Stimulated activated CD4-positive, alpha-beta T cell treated with anti-CD3 and anti-CD28 coated beads, Interleukin-12 subunit alpha, Interleukin-12 subunit beta, amount 100 ng/mL, for 4 hours (primary cell): ENCODE measurements at places on chromosomes 2 and 18.

DNA sequence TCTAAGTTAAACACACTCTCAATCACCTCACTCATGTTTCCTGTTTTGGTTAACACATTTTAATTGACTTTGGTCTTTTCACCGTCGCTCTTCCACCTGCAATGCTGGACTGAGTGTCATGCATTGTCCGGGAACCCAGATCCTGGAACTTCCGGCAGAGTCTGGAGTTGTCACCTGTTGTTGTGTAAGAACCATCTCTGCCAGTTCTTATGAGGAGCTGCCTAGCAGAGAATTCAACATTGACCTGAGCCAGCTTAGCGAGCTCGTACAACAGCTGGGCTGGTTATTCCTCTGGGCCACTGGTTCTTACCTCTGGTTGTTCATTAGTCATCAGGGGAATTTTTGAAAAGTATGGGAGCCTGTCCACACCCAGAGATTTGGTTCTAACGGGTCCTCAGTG, 75.7 kb downstream of the BCL2L11 start:
- no peak for DNase-seq

GRCh38 chr18:58172031-58172430, 128.0 kb downstream of the NEDD4L start:
- DNase-seq = no peak

- DNase-seq = no peak
These were observed 216.7 kb downstream of the CTNNA2 start for GRCh38 chr2:79729532-79729931.

DNA sequence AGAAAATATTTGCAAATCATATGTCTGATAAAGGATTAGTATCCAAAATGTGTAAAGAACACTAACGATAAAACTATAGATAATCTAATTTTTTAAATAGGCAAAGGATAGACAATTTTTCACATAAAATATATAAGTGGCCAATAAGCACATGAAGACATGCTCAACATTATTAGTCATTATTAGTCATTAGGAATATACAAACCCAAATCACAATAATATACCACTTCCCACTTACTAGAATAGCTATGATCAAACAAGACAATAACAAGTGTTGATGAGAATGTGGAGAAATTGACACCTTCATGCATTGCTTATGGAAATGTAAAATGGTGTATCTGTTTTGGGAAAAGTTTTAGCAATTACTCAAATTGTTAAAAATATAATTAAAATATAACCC, 12.6 kb upstream of the MAP2 start:
- DNase-seq = no peak

DNA sequence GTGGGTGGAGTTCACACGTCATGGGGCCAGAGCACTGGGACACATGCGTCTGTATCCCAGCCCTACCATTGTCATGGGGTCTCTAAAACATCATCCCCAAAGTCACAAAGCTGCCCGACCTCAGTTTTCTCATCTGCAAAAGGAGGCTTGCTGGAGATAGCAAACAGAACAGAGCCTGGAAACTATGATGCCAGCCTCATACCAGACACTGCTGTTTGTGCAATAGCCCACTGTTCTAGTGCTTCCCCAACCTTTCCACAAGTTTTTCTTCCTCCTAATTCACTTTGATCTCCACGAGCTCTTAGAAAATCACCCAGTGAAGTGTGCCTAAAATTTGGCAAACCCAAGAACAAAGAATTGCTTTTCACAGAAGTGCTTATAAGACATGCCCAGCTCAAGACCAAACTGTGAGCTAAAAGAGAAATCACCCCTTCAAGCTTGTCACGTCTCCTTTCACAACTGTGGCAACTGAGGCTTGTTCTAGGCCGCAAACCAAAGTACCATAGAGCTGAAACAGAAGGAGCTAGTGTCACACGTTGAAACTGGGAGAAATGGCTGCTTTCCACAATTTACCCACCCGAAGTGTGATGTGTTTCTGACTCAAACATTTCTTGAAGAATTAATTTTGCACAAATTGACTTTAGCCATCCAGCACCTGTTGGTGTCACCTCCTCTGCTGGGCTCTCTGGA, 162.7 kb upstream of the ID2 start:
- no peak for DNase-seq

- DNase-seq = no peak
These were observed 24.2 kb downstream of the ITGB1BP1 start for GRCh38 chr2:9398881-9399780.

DNA sequence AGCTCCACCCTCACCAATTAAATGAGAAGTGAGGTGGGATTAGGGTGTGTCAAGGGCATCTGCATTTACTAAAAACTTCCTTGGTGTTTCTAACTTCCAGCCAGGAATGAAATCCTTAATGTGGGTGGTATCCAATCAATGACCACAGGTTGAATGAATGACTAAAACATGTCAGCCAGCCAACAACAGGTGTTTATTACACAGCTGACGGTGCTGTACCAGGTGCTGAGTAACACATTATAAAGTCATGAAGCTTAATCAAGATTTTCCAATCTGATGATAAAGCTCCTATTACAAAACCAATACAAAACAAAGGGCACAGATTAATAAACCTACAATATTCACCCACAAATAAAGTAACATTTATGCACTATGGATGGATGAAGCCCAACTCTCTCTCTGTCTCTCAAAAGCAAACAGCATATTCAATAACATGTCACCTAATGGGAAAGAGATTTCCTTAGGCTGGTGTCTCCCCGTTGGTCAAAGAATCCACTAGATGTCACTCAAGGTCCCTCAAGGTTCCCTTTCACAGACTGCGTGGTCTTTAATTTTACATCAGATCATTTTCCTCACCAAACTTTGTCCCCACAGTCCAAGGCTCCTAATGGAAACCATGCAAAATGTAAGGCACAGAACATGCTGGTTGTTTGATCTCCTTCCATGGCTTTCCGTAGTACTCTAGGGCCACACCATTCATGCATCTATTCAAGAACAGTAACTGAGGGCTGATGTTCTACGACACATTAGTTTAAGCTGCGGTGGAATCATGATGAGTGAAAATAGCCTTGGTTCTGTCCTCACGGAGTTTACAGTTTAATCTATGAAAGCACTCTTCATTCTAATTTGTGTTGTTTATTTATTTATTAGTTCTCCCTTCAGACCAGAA, 6.4 kb upstream of the PTPN4 start:
- DNase-seq = no peak

- DNase-seq = peak; percentile 3
These were observed at the start of gene EVA1A for GRCh38 chr2:75560768-75561565. EVA1A (minus strand) TSS chr2:75560939; CDS start chr2:75518140, 42,799 bp downstream.

- no peak for DNase-seq
These were observed 65.3 kb downstream of the C18orf63 start for GRCh38 chr18:74380916-74381315.

DNA sequence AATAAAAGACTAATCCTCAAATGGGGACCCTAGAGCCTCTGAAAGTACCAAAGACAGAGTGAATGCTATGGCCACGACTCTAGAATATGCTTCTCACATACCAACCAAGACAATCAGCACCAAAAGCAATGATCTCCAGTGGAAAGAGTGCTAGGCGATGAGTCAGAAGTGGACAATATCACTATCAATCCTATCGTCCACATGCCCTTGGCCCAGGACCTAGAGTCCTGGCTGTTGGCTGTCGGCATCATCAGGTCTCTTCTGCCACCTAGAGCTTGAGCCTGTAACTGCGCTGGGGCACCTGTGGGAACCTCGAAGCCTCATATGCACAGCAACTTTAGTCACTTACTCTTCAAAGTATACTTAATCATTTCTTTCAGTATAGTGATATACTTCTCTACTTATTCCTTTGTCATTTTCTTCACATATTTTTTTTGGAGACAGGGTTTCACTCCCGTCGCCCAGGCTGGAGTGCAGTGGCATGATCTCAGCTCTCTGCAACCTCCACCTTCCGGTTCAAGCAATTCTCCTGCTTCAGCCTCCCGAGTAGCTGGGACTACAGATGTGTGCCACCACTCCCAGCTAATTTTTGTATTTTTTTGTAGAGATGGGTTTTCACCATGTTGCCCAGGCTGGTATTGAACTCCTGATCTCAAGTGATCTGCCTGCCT, 29.7 kb downstream of the NOL10 start:
- peak; percentile 34 for DNase-seq

DNA sequence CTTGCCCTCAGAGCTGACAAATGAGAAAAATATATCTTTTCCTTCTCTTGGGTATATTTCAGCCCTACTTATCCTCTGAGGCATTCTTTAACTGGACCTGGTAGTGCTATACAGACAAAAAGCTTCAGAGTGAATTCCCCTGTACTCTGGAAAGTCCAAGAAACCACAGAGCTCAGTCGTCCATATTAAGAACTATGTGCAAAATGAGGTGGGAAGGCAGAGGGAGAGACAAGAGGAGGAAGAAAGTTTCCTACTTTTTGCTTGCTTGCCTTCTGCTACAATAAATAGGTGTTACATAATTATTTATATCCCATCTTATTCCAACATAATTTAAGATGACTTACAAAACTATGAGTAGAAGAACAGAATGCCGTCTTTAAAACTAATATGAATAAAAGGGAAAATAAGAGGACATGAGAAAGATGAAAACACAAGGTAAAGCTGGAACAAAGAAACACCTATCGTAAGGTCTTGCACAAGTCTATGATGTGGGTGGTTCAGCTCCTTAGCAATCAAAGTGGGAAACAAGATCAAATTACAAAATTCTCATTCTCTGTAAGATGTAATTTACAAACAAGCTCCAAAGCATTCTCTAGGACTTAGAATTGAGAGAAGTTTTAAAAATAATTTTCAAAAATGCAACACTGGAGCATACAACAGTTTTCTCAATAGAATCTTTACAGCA, 97.9 kb downstream of the BAZ2B start:
- no peak for DNase-seq

- no peak for DNase-seq
These were observed 460.7 kb upstream of the MEIS1 start for GRCh38 chr2:65974067-65974723.

- DNase-seq = no peak
These were observed 261.4 kb downstream of the EPHA4 start for GRCh38 chr2:221310730-221311129.

GRCh38 chr2:140200764-140201163, 1420.6 kb upstream of the NXPH2 start:
- no peak for DNase-seq

DNA sequence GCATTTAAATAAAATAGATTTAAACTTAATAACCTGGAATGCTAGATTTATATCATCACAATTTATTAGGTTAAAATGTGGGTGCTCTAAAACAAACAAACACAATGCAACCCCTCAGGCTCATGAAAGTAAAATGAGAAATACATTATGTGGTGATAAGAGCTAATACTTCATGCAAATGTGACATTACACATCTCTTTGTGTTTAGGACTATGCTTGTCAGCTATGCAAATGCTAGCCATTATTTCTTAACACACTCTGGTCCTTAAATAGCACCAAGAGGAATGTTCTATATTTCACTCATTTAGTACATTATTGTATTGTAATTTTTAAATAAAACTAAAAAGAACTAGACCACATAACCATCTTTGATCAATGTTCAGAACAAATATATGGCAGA, 627.6 kb downstream of the DPP10 start:
- no peak for DNase-seq

GRCh38 chr2:176657393-176657792, 388.2 kb downstream of the MTX2 start:
- DNase-seq = no peak

DNA sequence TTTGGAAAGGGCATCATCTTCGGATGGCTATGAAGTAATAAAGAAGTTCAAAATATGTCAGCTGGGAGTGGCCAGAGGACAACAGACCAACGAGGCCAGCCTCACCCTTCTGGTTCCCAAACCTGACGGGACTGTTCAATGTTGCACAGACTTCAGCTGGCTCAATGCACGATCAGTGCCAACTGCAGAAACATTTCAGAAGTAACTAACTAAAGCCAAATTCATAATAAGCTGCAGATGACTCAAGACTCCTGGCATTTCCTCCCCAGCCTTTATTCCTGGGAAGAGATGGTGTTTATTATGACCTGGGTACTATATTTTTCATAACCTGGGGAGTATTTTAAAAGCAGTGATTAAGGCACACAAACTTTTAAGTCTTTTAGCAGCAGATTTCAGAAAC, 3.8 kb upstream of the ATP6V1C2 start:
- no peak for DNase-seq

DNA sequence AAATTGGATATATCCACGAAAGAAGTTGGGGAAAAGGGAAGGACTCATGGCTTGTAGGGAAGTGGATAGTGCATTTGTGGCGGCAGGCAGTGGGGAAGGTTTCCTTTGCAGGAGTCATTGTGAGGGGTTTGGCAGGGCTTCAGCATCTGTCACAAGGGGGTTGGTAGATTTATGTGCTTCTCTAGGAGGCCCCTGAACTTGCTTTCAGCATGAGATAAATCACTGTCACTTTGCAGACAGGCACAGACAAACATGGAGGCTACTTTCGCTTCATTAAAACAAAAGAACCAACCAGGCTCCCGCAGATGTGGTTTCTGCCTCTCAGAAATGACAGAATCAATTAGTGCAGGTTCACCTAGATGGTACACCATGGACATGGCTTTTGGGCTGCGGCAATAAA, 340.7 kb downstream of the TGIF1 start:
- DNase-seq = no peak
